ENCODE measurements at places on chromosomes 2 and 18. TPM values are rescaled to one million over a fixed set of nuclear protein-coding genes. Genes with fewer than 3 reads are reported as not detected.

The IL36B gene
- not detected for total RNA-seq

The CROCC2 gene
- 0.14 TPM for total RNA-seq

The ZDBF2 gene
- 16.8 TPM for total RNA-seq

The MRPL53 gene
- 43.3 TPM for total RNA-seq

The SPR gene
- total RNA-seq = 23.5 TPM

The IL36A gene
- total RNA-seq = not detected

The STPG4 gene
- total RNA-seq = 0.37 TPM
